ENCODE measurements at places on chromosomes 1 and 21.

- DNase-seq = no peak
Observed at GRCh38 chr21:16455978-16456377, 726.2 kb downstream of the USP25 start.

DNA sequence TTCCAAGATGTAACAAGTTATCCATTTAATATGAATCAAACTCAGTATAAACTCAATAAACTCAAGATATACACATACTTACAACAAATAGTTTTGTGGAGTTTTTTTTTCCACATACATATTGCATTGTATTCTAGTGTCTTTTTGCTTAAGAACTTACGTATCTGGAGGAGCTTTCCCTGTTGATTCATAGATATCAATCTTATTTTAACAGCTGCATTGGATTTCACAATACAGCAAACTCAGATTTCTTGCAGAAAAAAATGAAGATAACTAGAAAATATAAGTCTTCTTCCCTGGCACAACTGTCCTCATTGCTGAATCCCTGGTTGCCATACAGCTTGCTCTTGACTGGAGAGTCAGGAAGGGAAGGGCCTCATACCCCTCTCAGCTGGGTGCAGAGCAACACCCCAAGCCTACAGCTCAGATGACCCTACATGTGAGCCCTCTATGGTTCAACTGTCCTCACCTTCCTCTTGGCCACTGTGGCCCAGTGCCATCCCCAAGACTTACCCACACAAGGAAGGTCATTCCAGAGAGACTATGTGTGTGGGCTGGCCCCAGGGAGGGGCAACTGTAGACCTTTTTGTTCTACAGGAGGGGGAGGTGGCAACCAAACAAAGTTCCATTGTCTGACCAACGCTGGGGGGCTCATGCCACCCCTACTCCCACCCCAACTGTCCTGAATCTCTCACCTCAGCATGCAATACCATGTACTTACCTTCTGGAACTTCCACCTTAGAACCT lies 1.7 kb downstream of the MPZ start:
- DNase-seq = no peak

DNA sequence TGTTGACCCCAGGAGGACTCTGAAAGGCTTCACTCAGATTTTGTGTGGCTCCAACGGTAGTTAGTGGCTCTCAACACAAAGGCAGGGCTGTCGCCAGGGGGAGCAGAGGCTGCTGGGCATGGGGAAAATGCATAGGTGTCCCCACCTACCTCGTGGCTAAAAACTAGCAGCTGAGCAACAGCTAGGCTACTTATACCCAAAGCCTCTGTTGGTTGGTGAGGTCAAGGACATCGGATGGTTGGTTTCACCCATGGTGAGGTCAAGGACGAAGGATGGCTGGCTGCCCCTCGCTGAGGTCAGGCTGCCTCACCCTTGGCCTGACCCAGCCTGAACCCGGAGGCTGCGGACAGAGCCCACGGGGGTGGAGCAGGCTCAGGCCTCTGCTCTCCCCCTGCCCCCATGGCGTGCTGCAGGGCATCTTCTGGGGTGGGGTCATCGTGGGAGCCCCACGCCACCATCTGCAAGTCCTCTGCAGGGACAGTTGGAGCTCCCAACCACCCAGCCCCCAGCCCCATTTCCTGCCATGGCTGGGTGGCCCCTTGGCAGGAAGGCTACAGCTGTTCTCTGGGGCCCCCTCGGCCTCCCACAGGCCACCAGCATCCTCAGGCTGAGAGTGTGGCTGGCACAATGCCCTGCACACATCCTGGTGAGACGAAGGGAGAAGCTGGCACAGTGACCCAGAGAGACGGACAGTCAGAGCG lies 8.5 kb upstream of the GNB1 start:
- no peak for DNase-seq

DNA sequence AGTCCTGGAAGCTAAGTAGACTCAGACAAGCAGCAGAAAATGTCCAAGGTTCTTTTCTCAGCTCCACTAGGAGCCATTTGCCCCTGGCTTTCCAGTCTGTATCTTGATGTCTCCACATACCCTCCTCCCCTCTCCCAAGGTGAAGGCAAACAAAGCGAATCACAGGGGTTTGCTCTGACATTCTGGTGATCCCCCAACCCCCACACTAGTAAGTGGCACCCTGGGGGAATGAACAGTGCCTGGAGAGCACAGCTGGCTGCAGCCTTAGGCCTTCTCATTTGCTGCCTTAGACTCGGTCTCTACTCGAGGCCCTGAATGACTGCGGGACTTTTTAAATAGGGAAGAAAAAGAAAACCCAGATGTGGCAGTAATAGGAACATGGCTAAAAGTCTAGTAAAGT lies 15.3 kb downstream of the ERI3 start:
- no peak for DNase-seq
